ENCODE measurements at places on chromosomes 7 and 10.

GRCh38 chr10:59873896-59874295, 32.5 kb downstream of the CCDC6 start:
- no peak for DNase-seq

DNA sequence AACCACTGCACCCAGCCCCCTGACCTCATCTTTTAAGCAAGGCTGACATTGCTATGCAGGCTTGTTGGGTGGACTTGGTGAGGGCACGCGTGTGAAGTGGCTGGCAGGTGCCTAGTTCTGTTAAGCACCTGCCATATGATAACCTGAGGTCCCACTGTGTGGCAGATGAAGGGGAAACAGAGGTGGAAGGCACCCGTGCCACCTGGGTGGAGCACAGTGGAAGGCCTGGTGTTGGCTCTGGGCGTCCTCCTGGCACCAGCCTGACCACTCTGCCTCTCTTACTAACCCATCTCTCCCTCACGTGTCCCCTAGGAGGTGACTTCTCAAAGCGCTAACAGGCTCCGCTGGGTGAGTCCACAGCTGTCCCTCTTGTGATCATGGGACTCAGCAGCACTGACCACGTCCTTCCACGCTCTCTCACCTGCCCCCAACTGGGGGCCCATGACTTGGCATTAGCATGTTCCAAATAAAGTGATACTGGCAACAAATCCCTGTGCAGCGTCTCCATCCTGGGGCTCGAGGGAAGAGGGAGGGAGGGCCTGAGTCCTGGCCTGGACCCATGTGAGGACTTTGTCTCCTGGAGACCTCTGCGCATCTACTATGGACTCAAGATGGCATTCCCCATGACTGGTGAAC, 4.6 kb upstream of the ZNF862 start:
- no peak for DNase-seq

GRCh38 chr7:156764016-156764669, 123.6 kb downstream of the RNF32 start:
- no peak for DNase-seq

- DNase-seq: no peak
Measured at GRCh38 chr10:13347043-13347499, 1.0 kb downstream of the SEPHS1 start.

DNA sequence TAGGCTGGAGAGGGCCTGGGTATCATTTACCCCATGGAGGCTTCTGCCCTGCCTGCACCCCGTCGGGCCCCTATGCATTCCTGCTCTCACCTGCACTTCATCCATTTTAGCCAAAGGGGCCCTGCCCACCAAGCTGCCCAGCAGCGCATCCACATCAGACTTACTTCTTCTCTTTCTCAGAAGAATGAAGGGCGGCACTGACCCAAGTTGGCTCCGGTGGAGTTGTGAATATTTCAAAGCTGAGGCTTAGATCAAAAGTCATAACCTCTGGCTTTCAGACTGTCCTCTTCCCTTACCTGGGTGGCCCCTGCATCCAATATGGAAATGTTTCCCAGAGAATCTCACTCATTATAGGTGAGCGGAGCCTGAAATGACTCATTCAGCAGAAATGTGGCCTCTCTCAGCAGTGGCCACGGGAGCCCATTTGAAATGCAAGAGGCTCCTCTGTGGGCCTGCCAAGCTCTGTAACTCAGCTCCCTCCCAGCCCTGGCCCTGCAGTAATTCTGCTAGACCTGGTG, 117.6 kb upstream of the TCF7L2 start:
- no peak for DNase-seq

GRCh38 chr7:100053215-100053614, 3.6 kb downstream of the ZSCAN21 start:
- no peak for DNase-seq

- no peak for DNase-seq
Measured at GRCh38 chr10:97949462-97949861, 81.0 kb downstream of the CRTAC1 start.
